ENCODE measurements at places on chromosomes 1 and 21. TPM values are rescaled to one million over a fixed set of nuclear protein-coding genes. Genes with fewer than 3 reads are reported as not detected.

PRAMEF17 gene
- total RNA-seq, result not detected

CLEC20A gene
- total RNA-seq, result not detected

OR2L3 gene
- not detected for total RNA-seq

DNA sequence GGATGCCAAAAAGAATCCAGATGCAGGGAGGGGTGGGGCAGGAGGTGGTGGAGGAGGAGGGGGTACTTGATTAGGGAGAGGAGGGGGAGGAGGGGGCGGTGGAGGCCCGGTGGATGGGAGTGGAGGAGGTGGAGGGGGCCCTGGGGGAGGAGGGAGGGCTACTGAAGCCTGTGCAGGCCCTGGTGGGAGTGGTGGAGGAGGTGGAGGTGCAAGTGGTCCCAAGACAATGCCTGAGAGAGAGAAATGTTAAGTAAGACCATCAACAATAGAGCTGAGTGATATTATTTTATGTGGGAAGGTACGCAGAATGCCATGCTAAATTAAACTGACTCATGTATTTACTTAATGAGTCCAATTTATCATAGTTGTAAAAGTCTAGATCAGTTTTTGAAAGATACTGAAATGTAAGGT is 86.8 kb upstream of the LBR start:
- peaks cover 1% of the 10 kb centered on the region for H3K4me1 ChIP-seq
- no peak for DNase-seq
- peaks cover 18% of the 10 kb centered on the region for H3K27me3 ChIP-seq
- no peaks in the 10 kb centered on the region for H3K36me3 ChIP-seq
- H3K27ac ChIP-seq, result no peak overlapping the region

DNA sequence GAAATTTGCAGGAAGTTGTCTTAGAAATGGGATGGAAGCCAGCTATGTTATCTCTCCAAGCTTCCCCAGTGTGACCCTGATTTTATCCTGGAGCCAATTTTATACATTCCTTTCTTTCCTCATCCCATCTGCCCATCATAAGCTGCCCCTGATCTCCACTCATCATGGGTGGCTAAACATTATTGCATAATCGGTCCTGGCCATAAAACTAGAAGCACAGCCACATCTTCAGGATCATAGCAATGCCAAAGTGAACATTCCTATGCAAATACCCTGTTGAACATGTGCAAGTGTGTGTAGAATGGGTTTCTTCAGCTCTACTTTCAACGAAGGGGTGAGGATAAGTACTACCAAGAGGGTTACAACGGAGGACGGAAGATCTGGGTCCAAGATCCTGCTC is 50.6 kb upstream of the COG2 start:
- H3K4me1 ChIP-seq, result no peaks in the 10 kb centered on the region
- no peaks in the 10 kb centered on the region for H3K36me3 ChIP-seq
- no peak overlapping the region for H3K4me3 ChIP-seq
- no peak for DNase-seq
- H3K27ac ChIP-seq, result no peak overlapping the region

Data from activated CD8-positive, alpha-beta memory T cell treated with anti-CD3 and anti-CD28 coated beads, Interleukin-2, amount 10 ng/mL, durations not matched to agents 7 days and 5 days (primary cell).